ENCODE measurements at places on chromosomes 12 and 14. TPM values are rescaled to one million over a fixed set of nuclear protein-coding genes. Genes with fewer than 3 reads are reported as not detected.

Gene JAG2
- total RNA-seq = 0.33 TPM

- no peak overlapping the region for H3K27ac ChIP-seq
- H3K4me3 ChIP-seq = no peak overlapping the region
- no peaks in the 10 kb centered on the region for H3K36me3 ChIP-seq
- DNase-seq = no peak
- no peaks in the 10 kb centered on the region for H3K27me3 ChIP-seq
- no peaks in the 10 kb centered on the region for H3K4me1 ChIP-seq
Measured at GRCh38 chr14:29454026-29454693, 473.5 kb downstream of the PRKD1 start.

GRCh38 chr14:56180754-56181542 lies 62.7 kb downstream of the PELI2 start:
- no peak overlapping the region for H3K4me3 ChIP-seq
- H3K27ac ChIP-seq = no peak overlapping the region
- H3K27me3 ChIP-seq = no peaks in the 10 kb centered on the region

DNA sequence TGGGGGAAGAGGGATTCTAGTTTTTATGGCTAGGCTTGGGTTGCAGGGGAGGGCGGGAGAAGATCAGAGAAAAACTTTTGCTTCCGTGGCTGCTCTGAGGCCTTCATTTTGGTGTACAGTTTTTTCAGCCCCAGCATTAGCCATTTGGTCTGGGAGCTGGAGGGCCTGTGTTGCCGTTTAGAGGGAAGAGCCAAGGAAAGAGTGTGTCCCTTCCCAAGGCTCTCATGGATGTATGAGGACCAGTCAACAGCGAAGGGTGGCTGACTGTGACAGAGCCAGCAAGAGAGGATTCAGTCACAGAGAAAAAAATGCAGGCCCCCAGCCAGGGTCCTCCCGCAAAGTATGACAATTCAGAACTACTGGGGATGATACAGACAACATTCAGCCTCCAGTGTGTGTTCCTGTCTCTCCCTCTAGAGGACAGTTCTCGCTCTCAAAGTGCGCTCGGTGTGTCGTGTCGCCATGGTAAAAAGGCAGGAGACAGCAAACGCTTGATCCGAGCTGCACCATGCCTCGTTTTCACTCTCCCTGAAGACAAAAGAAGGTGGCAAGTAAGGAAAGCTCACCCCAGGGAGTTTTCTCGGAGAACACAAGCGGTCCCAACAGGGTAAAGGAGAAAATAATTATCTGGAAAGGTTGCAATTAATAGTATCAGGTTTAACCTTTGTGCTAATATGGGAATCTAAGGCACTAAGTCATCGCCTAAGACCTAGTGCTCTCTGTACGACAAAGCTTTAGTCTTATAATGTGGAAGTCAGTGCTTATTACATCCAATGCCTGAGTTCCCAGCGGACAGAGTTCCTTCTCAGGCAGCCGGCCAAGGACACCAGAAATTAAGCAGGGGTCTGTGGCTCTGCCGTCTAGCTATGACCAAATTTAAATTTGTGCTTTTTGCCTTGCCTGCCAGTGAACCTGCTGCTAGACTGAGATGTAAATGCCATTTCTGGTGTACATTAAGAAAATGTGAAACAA lies 157.3 kb upstream of the PLXNC1 start:
- no peak for DNase-seq
- no peak overlapping the region for H3K27ac ChIP-seq
- H3K36me3 ChIP-seq = no peaks in the 10 kb centered on the region
- H3K27me3 ChIP-seq = no peaks in the 10 kb centered on the region
- no peak overlapping the region for H3K4me3 ChIP-seq

GRCh38 chr14:104636131-104636530 lies 31.6 kb upstream of the TMEM179 start:
- peaks cover 12% of the 10 kb centered on the region for H3K4me1 ChIP-seq
- H3K27ac ChIP-seq = no peak overlapping the region
- no peaks in the 10 kb centered on the region for H3K36me3 ChIP-seq
- H3K27me3 ChIP-seq = no peaks in the 10 kb centered on the region
- DNase-seq = no peak
- no peak overlapping the region for H3K4me3 ChIP-seq

DNA sequence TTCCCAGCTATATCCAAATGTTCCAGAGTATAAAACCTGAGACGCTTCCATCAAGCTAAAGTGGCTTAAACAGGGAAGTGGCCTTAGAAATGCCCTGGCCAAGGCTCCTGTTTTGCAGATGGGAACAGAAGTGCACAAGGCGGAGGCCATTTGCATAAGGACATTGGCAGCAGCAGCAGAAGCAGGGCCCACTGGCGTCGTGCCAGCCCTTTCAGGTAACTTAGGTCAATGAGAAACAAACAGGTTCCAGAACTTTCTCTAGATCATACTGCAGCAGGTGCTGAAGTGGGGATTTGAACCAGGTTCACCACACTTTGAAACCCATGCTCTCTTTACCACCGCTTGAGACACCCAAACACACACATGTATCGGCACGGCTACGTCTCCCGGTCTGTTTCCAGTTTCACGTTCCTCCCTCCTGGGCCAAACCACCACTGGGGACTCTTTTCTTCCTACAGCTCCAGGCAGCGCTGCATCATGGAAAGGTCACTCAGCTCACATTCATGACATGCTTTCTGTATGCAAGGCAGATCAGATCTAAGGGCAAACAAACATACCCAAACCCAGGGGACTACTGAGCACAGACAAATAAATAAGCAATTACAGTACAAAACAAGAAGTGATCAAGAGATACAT lies 46.0 kb upstream of the PLEKHG6 start:
- no peak overlapping the region for H3K27ac ChIP-seq
- no peaks in the 10 kb centered on the region for H3K36me3 ChIP-seq
- no peak overlapping the region for H3K4me3 ChIP-seq
- no peaks in the 10 kb centered on the region for H3K27me3 ChIP-seq
- peaks cover 9% of the 10 kb centered on the region for H3K4me1 ChIP-seq
- no peak for DNase-seq

Gene ACADS
- 152 TPM for total RNA-seq

Gene SLC25A21
- total RNA-seq = 0.17 TPM

DNA sequence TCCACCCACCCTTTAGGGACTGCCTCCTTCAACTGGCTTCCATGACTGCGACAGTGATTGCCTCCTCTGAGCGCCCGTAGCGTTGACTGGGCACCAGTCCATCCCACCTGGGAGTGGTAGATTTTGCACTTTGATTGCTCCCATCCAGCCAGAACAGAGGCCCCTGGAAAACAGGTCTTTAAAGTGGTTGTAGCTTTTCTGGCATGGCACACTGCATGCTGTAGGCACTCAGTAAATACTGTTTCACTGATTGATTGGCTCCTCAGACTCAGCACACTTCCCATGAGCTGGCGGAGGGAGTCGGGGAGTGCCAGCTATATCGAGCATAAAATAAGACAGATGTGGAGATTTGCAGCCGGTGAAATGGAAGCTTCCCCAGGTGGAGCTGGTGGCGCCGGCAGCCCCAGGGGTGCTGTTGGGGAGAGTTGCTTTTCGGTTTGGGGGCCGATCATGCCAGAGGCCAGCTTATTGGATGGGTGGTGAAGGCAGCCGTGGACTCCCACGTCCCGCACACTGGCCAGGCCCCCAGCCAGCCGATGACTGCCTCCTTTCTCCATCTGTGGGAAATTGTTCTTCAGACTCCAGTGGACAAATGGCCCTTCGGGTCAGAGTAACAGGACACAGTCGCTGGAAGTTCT lies 200.2 kb downstream of the TSPAN9 start:
- H3K4me1 ChIP-seq = no peaks in the 10 kb centered on the region
- no peak overlapping the region for H3K4me3 ChIP-seq
- H3K27me3 ChIP-seq = no peaks in the 10 kb centered on the region

- no peak for DNase-seq
- no peak overlapping the region for H3K4me3 ChIP-seq
- no peak overlapping the region for H3K27ac ChIP-seq
- no peaks in the 10 kb centered on the region for H3K27me3 ChIP-seq
Measured at GRCh38 chr12:51187370-51187987, 14.5 kb upstream of the TFCP2 start.

Gene LALBA
- total RNA-seq = not detected

DNA sequence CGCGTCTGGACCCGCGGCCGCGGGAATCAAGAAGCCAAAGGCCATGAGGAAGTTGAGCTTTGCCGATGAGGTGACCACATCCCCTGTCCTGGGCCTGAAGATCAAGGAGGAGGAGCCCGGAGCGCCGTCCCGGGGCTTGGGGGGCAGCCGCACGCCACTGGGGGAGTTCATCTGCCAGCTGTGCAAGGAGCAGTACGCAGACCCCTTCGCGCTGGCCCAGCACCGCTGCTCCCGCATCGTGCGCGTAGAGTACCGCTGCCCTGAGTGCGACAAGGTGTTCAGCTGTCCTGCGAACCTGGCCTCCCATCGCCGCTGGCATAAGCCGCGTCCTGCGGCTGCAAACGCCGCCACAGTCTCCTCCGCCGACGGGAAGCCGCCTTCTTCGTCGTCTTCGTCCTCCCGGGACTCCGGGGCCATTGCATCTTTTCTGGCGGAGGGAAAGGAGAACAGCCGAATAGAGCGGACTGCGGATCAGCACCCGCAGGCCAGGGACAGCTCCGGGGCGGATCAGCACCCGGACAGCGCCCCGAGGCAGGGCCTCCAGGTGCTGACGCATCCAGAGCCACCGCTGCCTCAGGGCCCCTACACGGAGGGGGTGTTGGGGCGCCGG lies 1.0 kb downstream of the INSM2 start:
- no peaks in the 10 kb centered on the region for H3K27me3 ChIP-seq
- H3K4me3 ChIP-seq = no peak overlapping the region
- no peaks in the 10 kb centered on the region for H3K36me3 ChIP-seq
- H3K4me1 ChIP-seq = peaks cover 28% of the 10 kb centered on the region

GRCh38 chr12:63912651-63913050 lies 68.2 kb downstream of the SRGAP1 start:
- DNase-seq = no peak
- no peaks in the 10 kb centered on the region for H3K27me3 ChIP-seq
- no peak overlapping the region for H3K4me3 ChIP-seq
- no peaks in the 10 kb centered on the region for H3K4me1 ChIP-seq

GRCh38 chr12:55658635-55659391 lies 22.1 kb downstream of the OR10P1 start:
- H3K4me3 ChIP-seq = no peak overlapping the region
- H3K27ac ChIP-seq = no peak overlapping the region
- H3K4me1 ChIP-seq = peaks cover 14% of the 10 kb centered on the region
- no peak for DNase-seq

DNA sequence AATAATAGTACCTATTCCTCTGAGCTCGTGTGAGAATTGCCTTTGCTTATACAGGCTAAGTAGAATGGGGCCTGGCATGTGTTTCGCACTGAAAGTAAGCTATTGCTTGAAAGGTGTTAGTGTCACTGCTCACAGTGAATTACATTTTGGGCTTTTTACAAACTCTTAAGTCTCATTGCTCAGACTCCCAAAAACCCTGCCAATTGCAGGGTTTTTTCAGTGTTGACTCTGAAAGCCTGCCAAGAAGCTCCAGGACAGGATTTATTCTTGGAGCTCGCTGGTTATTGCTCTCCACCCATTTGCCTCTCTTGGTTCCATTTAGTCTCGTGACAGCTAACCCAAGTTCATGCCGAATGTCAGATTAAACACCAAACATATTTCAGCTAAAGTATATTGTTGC lies 39.8 kb downstream of the NOPCHAP1 start:
- no peaks in the 10 kb centered on the region for H3K36me3 ChIP-seq
- H3K4me3 ChIP-seq = no peak overlapping the region
- no peak for DNase-seq
- H3K4me1 ChIP-seq = peaks cover 9% of the 10 kb centered on the region
- no peaks in the 10 kb centered on the region for H3K27me3 ChIP-seq

DNA sequence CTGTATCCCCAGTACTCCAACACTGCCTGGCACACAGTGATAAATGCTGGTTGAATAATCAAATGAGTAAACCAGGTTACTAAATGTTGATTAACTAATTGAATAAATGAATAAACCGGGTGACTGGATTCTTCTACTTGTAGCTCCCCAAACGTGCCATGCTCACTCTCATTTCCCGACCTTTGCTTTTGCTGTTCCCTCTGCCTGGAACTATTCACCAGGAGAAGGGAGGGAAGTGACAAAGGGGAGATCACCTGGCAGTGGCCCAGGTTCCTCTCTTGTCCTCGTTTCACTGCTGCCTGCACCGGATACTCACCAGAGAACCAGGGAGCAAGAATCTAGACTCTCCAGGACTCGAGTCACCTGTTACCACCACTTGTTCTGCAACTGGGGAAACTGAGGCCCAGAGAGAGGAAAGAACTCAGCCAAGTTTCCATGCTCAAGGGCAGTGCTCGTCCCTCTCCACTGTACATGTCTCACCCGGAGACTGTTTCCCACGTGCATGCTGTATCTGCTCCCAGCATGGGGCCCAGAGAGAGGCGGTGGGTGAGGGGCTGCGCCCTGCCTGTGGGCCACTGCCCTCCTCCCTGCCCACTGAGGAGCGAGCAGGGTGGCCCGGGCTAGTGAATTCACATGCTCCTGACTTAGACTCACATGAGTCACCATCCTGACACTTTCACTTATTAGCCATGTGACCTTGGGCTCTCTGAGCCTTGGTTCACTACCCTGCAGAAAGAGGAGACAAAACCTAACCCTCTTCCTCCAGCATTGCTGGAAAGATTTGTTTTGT lies 17.7 kb upstream of the POP5 start:
- no peaks in the 10 kb centered on the region for H3K36me3 ChIP-seq
- no peaks in the 10 kb centered on the region for H3K27me3 ChIP-seq
- H3K4me1 ChIP-seq = no peaks in the 10 kb centered on the region
- H3K27ac ChIP-seq = no peak overlapping the region
- H3K4me3 ChIP-seq = no peak overlapping the region

GRCh38 chr12:132467511-132467910 lies 22.4 kb upstream of the FBRSL1 start:
- H3K4me1 ChIP-seq = no peaks in the 10 kb centered on the region
- no peaks in the 10 kb centered on the region for H3K36me3 ChIP-seq
- H3K27me3 ChIP-seq = no peaks in the 10 kb centered on the region
- no peak overlapping the region for H3K27ac ChIP-seq
- H3K4me3 ChIP-seq = no peak overlapping the region
- no peak for DNase-seq

Gene TULP3
- 3.2 TPM for total RNA-seq

Gene MYL2
- not detected for total RNA-seq

Gene KRT78
- not detected for total RNA-seq

DNA sequence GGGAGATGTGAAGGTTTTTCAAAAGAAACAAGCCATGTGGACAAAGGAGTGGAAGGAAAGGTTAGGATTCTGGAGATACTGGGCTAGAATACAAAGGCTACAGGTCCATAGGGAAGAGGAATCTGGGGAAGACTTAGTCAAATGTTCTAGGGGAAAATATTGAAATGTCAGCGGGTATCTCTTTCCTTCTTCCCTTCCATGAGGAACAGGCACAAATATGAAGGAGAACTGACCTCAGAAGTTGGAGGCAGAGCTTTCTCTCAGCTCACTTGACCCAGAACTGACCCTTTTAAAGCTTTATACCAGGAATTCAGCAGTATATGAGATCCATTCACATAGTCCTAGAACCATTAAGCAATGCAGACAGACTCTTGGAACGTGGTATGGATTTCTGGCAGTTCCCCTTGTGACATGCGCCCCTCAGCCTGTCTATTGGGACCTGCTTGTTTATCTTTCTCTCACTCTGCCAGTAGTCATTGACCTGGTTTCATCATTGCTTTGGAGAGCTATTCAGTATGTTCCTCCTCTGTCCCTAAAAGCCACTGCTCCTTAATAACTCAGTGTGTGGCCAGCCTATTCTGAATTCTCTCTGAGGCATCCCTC lies 43.0 kb upstream of the GSG1 start:
- H3K36me3 ChIP-seq = no peaks in the 10 kb centered on the region
- no peak overlapping the region for H3K4me3 ChIP-seq
- no peaks in the 10 kb centered on the region for H3K4me1 ChIP-seq
- no peaks in the 10 kb centered on the region for H3K27me3 ChIP-seq
